ENCODE measurements at places on chromosomes 1 and 21.
A peak's percentile ranks its signal among the peaks of the same experiment; 100 is the strongest.

GRCh38 chr1:198400063-198400462 lies 140.4 kb downstream of the ATP6V1G3 start:
- DNase-seq: no peak

DNA sequence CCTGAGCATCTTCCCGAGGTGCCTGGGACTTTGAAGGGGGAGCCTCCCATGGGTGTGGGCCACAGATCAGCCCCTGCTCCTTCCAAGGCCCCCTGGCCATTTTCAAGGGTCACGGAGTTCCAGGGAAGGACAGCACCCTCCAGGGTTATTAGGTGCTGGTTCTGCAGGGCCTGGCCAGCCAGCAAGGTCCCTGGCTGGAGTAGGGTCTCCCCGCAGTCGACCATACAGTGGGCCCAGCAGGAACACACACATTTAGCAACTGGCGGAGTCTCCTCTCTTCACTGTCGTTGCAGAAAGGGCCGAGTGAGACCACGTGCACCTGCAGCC lies 17.7 kb upstream of the SUMO3 start:
- DNase-seq: no peak

GRCh38 chr1:178931858-178932551 lies 61.1 kb upstream of the ANGPTL1 start:
- DNase-seq: no peak

- no peak for DNase-seq
Measured at GRCh38 chr1:43359696-43360095, 915 bp downstream of the CDC20 start.

DNA sequence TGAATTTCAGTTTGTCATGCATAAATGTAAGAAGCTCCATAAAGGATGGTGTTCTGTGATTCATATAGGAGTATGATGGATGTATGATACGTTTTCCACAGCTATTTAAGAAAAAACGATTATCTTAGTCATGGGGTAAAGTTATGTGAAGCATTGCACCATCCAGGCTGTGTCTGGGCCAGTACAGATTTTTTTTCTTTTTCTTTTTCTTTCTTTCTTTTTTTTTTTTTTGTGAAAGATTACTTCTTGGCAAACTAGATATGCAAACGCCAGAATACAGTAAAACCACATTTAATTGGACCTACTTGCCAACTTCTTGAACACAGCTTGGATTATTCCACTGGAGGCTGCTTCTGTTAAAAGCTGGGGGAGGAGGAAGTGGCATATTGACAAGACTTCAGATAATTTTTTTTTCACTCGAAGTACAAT lies 14.9 kb downstream of the ZBTB18 start:
- no peak for DNase-seq

DNA sequence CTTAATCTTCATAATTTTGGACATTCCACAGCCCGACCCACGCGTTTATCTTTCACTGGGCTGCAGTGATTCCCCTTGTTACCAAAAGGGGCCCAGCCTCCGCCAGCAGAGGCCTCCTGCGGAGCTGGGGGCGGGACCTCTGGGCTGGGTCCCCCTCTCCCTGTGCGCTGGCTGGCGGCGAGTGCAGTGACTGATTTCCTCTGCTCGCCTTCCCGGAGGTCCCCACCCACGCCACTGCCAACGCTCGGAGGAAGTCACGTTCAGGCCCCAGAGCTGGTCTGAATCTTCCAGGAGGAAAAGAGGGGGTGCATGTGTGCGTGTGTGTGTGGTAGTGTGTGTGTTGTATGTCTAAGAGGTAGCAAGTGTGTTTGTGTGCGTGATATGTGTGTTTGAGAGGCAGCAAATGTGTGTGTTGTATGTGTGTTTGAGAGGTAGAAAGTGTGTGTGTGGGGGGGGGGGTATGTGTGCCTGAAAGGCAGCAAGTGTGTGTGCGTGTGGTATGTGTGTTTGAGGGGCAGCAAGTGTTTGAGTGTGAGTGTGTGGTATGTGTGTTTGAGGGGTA lies 35.0 kb upstream of the JAK1 start:
- no peak for DNase-seq

DNA sequence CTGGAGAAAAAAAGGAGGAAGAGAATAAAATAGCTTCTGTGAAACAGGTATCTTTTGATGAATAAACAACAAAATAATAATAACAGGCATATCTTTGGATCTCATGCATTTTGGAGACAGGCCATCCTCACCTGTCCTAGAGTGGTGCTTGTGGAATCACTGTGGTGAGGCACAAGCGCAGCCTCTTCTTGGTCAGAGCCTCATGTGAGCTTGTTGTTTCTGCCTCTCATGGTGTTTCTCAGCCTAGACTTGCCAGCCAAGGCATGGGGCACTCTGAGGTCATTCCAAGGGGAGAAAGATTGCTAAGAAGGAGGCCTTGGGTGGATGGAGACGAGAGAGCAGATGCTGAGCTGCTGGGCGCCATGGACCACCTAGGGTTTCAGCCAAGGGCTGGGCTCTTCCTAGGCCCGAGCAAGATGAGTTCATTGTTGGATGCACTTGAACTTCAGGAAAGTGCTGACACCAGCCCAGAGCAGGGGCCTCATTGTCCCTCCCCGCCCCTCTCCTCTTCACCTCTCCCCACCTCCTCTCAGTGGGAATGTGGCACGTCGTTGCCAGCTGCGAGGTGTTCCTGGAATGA lies 49.5 kb downstream of the ATP5PO start:
- DNase-seq: no peak

DNA sequence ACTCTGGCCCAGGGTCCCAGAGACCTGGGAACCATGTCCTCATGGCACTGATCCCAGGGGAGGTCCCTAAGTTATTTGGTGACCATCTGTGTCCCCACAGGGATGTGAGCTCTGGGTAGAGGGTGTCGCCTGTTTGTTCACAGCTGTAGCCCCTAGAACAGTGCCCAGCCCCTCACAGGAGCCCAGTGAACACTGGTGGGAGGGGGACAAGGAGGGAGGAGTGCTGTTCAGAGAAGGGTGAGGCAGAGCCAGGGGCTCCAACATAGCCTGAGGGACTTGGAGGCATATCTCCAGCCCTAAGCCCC lies 450.4 kb downstream of the MATN1 start:
- no peak for DNase-seq

GRCh38 chr21:15669247-15669646 lies 60.5 kb upstream of the USP25 start:
- DNase-seq: no peak

DNA sequence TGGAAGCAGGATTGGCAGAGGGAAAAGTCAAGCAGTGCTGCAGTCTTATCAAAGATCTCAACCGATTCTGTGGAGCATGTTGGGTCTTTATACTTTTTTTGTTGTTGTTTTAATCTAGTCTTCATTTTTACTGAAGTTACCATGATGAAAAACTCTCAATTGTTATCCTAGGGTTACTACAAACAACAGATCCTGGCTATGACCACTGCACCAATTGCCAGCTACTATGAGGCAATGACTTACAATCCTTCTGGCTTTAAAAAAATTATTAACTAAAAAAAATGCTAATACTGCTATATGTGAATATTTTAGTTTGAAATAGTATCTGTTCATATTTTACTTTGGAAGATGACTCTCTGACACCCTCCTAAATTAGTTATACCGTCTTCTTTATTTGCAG lies 145.9 kb downstream of the CNIH3 start:
- no peak for DNase-seq

DNA sequence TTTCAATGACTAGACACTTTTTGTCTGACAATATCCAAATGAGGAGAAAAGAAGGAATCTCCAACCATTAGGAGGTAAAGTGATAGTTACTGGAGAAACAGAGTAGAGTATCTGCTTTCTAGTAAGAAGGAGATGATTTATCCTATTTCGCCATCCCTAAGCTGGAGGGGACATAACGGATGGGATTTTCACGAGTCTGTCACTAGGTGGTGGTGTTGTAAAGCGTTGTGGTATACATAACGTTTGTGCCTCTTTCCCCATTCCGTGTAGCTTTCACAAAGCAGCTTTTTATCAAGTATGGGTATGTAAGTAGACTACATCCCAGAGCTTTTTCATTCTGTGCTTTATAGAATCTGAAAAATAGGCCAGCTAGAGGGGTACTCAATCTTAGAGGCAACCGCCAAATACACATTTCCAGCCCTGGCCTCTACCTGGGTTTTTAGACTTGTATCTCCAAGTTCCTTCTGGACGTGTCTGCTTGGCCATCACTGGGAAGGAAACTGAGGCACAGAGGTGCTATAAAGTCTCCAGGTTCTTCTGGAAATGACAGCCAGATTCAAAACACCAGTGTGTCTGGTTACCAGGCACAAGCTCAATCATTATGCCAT lies 33.3 kb upstream of the FAM3B start:
- DNase-seq: peak; percentile 22

DNA sequence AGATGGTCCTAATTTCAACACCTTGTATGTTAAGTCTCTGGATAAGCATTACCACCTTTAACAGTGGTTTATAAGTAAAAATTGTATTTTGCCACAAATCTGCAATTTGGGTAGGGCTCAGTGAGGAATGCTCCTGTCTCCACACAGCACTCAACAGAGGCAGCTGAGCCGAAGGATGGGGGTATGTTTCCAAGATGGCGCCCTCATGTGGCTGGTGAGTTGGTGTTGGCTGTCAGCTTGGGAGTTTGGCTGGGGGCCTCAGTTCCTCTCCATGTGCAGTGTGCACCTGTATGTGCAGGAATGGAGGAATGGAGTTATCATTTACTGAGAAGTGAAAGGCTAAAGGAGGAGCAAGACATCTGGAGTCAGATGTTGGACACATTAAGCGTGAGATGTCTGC lies 136.8 kb downstream of the GABPA start:
- no peak for DNase-seq

GRCh38 chr1:198809247-198809646 lies 170.4 kb downstream of the PTPRC start:
- no peak for DNase-seq

DNA sequence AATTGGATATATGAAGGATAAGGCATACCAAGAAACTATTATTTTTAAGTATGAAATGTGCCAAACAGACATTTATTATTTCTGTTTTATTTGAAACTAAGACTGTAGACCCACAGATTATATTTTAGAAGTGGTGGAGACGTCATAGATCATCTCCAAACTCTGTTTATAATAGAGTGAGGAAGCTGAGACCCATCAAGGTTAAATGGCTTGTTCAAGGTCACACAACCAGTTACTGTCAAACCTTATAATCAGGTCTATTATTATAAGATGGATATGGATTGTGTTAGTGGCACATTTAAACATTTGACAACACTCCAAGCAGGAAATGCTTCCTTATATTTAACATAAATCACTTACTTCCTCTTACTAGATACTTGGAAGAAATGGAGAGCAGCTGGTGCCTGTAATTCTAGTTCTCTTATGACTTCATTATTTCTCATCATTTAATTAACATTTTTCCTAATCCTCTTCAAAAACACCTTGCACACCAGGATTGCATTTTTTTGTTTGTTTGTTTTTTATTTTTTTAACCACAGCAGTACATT lies 117.0 kb downstream of the NEK7 start:
- DNase-seq: no peak

Measured in NCI-H1930 (cell line).